ENCODE measurements at places on chromosomes 1 and 21. TPM values are rescaled to one million over a fixed set of nuclear protein-coding genes. Genes with fewer than 3 reads are reported as not detected.

- no peak for DNase-seq
Observed at GRCh38 chr1:53592985-53593757, 134.0 kb downstream of the DMRTB1 start.

- no peak for DNase-seq
Observed at GRCh38 chr1:204045430-204045829, 27.5 kb upstream of the SOX13 start.

GRCh38 chr1:239178961-239179360, 207.4 kb upstream of the CHRM3 start:
- no peak for DNase-seq

GRCh38 chr1:222786121-222786520, 28.7 kb upstream of the DISP1 start:
- DNase-seq = no peak

DNA sequence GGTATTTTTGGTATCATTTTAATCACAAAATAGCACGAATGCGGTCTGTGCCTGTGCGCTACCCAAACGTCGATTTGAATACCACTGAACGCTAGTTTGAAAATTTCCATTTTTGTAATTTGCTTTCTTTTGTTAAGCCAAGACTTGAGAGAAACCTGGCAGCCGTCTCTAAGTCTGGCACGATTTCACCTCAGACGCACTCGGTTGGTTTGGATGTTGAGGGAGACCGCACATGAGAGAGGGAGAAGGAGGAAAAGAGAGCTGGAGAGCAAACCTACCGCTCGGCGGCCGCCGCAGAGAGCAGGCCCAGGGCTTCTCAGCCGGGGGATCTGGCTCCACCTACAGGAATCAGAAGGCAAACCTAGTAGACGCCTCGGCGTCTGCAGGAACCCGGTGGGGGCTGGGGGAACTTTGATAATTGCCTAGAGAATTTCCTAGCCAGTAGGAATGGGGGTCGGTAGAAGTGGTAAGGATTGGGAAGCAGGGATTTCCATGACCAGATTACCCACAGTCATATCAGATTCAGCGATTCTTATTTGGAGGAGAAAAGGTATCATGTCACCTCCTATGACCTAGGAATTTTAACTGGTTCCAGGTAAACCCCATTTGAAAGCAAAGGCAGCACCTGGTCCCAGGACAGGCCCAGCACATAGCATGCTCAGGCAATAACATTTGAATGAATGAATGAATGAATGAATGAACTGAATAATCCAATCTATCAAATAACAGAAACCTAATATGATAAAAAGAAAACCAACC, 83.2 kb downstream of the TM2D1 start:
- DNase-seq = peak; percentile 85

Gene KRTAP10-12
- not detected for total RNA-seq

DNA sequence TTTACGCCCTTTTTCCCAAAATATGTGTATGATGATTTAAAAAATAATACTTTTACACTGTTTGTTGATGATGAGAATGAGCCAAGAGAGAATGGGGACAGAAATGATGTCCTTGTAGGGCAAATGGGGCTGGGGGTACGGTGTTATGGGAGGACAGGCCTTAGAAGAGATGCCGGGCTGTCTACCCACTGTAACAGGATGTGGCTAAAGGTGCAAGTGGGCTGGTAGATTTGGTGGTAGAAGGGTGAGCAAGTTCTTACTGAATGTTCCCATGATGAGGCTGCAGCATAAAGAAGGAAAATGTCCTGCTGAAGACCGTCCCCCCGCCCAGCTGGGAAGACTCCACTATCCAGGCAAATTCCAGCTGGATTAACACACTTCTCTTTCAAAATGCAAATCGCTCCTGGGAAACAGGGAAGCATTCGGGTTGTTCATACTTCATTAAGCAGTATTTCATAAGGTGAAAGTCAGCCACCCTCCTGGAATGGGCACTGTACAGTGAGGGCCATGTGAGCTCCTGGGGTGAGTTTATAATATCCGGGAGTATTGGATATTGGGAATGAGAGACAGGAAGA, 14.0 kb downstream of the GPA33 start:
- DNase-seq = no peak
